ENCODE measurements at places on chromosomes 1 and 21.

- DNase-seq, result no peak
Observed at GRCh38 chr1:47439017-47439818, 1.4 kb downstream of the FOXD2 start.

DNA sequence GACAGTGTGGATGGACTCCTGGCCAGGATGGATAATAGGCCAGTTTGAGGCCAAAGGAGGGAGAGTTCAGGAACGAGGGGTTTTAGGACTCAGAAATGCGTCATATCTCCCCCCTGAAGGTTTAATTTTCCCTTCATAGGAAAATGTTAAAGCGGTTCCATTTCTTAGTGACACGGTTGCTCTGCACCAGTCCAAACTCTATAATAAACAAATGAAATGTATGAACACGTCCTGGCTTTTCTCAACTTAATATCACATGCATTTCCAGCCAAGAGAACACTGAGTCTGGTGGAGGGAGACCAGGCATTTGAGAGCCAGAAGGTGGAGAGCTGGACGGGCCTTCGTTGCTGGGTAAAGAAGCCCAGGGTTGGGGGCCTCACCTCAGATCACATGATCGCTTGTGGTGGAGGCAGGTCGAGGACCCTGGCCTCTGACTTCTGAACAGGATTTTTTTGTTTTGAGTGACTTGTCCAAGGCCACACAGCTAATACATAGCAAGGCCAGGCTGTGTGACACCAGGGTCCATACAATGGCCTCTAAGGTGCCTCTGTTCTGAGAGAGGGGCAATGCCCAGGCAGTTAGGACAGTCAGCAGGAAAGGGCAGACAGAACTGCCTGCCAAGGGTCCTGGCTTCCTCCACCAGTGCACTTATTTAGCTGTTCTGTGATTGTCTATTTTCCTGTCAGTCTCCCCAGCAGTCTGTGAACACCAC, 11.4 kb downstream of the SLC1A7 start:
- DNase-seq, result no peak

DNA sequence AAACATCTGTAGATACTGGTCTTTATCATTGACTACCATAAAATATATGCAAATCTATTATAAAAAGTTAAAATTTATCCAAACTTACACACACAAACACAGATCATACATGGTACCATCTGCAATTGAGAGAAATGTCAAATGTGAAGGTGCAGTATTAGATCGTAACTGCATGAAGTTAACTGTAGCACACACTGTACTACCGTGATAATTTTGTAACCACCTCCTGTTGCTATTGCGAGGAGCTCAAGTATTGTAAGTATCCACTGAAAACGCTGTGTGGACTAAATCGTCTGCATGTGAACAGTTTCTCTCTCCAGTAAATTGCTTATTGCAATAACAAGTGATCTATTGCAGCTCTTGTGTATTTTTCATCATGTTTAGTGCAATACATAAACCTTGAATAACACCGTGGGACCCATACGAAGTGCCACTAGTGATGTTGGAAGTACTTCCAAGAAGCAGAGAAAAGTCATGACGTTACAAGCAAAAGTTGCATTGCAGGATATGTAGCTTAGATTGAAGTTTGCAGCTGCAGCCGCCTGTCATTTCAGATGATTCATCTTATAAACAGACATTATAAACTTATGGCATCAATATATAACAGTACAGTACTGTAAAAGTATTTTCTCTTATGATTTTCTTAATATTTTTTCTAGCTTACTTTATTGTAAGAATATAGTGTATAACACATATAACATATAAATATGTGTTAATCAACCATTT, 172.9 kb downstream of the SDCCAG8 start:
- no peak for DNase-seq

GRCh38 chr1:21042929-21043605, 133.6 kb downstream of the EIF4G3 start:
- DNase-seq, result peak; percentile 20

- DNase-seq, result no peak
Observed at GRCh38 chr1:228059634-228060457, 22.7 kb upstream of the ARF1 start.

DNA sequence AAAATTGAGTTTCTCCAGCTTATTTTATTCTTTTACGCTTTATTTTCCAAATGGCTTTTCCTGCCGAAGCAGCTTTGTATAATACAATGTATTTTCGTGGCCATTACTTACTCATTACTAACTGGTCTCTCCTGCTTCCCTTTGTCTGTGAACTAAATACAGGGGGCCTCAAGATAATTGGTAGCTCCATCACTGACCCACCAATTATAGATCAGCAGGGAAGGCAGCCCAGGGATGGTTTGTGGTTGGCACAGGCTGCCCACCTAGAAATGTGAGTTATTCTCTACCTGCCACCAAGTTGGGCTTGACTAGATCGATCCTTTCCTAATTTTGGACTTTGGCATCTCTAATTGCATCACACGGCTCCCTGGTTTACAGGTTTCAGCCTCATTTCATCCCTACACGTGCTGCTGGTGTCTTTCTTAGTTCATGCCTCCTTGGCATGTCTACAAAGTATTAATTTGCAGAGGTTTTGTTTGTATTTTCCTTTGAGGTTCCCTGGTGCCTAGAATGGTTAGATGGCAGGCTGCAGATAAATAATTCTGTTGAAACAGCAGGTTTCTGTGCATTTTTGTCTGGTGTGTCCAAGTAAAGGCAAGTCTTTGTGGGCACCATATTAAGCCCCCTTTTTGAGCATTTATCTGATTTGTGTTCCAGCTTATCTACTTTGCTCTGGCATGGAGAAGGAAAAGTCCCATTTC, 35.2 kb downstream of the PEX14 start:
- no peak for DNase-seq
